ENCODE measurements at places on chromosomes 1 and 21. TPM values are rescaled to one million over a fixed set of nuclear protein-coding genes. Genes with fewer than 3 reads are reported as not detected.

DNA sequence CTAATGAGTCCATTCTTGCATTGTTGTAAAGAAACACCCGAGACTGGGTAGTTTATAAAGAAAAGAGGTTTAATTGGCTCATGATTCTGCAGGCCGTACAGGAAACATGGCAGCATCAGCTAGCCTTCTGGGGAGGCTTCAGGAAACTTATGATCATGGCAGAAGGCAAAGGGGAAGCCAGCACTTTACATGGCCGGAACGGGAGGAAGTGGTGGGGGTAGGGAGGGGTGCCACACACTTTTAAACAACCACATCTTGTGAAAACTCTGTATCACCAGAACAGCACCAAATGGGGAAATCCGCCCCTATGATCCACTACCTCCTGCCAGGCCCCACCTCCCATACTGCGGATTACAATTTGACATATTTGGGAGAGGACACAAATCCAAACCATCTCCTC lies 43.9 kb downstream of the NOS1AP start:
- no peak overlapping the region for H3K4me3 ChIP-seq
- no peaks in the 10 kb centered on the region for H3K36me3 ChIP-seq
- H3K27me3 ChIP-seq: no peaks in the 10 kb centered on the region
- ATAC-seq: no peak

DNA sequence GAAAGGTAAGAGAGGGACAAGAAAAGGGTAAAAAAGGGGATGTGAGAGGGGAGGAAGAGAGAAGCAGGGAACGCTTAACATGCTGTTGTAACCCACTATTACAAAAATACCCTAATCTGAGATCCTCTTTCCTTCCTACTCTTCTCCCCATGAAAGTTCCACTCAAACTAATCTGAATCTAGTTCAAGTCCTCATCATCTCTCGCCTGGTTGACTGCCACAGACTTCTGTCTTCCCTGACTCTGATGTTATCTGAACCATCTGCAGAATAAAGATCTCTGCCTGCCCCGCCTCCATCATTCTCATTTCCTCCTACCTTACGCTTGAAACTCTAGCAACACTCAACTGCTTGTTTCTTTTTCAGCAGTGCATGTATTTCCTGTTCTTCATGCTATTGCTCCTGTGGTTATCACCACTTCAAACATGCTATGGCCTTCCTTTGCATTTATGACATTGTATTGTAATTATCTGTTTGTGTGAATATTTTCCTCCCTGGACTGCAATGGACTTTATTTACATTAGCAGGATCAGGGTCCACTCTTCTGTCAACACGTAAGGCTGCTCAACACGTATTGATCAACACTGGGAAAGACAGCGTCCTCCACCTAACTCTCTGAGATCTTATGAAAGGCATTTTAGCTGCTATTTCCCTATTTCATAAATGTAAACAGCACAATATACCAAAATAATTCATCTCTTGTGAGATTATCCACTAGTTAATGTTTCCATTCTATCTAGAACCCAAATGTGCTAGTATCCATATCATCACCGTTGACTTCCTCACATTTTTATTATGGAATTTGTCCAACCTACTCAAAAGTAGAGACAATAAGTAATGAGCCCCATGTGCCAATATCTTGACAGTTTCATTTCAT lies 215.5 kb upstream of the USP25 start:
- no peaks in the 10 kb centered on the region for H3K27me3 ChIP-seq
- no peaks in the 10 kb centered on the region for H3K36me3 ChIP-seq
- H3K4me3 ChIP-seq: no peak overlapping the region
- no peaks in the 10 kb centered on the region for H3K4me1 ChIP-seq
- H3K27ac ChIP-seq: no peak overlapping the region

- H3K4me1 ChIP-seq: no peaks in the 10 kb centered on the region
- no peaks in the 10 kb centered on the region for H3K27me3 ChIP-seq
- no peak overlapping the region for H3K27ac ChIP-seq
- H3K36me3 ChIP-seq: no peaks in the 10 kb centered on the region
- no peak for ATAC-seq
These were observed 197.1 kb downstream of the KCNK2 start for GRCh38 chr1:215279682-215280081.

GRCh38 chr1:222250376-222250775 lies 297.5 kb downstream of the HHIPL2 start:
- H3K27me3 ChIP-seq: no peaks in the 10 kb centered on the region
- no peaks in the 10 kb centered on the region for H3K36me3 ChIP-seq
- no peak for ATAC-seq
- H3K4me3 ChIP-seq: no peak overlapping the region
- no peaks in the 10 kb centered on the region for H3K4me1 ChIP-seq

GRCh38 chr1:153921080-153921802 lies 1.5 kb downstream of the GATAD2B start:
- peak overlapping the region; percentile 95 for H3K27ac ChIP-seq
- no peaks in the 10 kb centered on the region for H3K36me3 ChIP-seq
- peak overlapping the region; percentile 95 for H3K4me3 ChIP-seq
- no peak for ATAC-seq
- H3K27me3 ChIP-seq: no peaks in the 10 kb centered on the region

DNA sequence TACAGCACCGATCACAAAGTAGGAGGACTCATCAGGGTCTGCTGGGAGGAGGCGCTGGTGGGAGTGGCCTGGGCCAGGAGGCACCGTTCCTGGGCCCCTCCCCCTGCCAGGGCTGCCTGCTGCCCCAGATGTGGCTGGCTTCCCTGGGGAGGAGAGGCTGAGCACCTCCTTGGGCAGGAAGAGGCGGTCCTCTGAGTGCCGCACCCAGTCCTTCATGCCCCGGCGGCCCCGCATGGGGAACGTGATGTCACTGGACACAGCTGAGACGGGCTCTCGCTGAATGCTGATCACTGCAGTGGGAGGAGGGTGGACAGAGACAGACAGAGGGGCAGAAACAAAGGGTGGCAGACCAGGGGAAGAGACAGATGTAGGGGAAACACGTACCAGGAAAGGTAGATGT lies 24.8 kb downstream of the ADGRB2 start:
- no peaks in the 10 kb centered on the region for H3K27me3 ChIP-seq
- ATAC-seq: no peak
- no peak overlapping the region for H3K27ac ChIP-seq

DNA sequence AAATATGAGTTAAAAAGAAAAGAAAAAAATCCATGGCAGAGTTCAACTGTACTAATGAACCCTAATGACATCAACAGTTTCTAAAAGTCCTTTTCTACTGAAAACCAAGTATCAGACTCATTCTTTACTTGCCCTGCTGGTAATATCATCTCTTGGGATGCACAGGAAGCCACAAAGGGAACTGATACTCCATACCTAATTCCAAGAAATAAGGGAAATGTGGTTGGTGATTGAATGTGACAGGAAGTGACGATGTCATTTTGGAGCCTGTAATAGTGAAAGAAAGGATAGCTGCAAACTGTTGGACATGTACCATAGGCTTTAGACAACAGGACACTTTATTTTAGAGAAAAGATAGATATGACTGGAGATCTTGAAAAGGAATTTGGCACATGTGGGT lies 98.7 kb upstream of the VAV3 start:
- H3K27ac ChIP-seq: no peak overlapping the region
- no peak overlapping the region for H3K4me3 ChIP-seq
- no peaks in the 10 kb centered on the region for H3K27me3 ChIP-seq
- ATAC-seq: no peak
- no peaks in the 10 kb centered on the region for H3K36me3 ChIP-seq

GRCh38 chr1:10781137-10781536 lies 15.3 kb downstream of the CASZ1 start:
- no peaks in the 10 kb centered on the region for H3K36me3 ChIP-seq
- H3K4me1 ChIP-seq: no peaks in the 10 kb centered on the region
- no peak overlapping the region for H3K27ac ChIP-seq
- H3K27me3 ChIP-seq: peaks cover 12% of the 10 kb centered on the region
- ATAC-seq: no peak

- no peak for ATAC-seq
- no peaks in the 10 kb centered on the region for H3K4me1 ChIP-seq
- H3K27ac ChIP-seq: no peak overlapping the region
These were observed 155.5 kb upstream of the BACE2 start for GRCh38 chr21:41012425-41012824.

DNA sequence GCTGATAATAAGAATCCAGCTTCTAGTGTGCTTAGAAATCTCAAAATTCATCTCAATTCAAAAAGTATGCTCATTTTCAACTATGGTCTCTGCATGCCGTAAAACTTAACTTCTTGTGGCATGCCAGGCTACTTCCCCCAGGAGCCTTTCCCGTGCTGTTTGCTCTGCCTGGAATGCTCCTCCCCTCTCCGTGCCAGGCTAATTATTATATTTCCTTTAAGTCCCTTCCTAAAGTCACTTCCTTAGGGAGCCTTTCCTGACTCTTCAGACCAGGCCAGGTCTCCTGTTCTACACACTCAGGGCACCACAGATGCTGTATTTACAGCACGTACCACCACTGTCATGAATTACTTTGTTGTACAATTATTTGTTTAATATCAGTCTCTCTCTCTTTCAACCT lies 67.1 kb upstream of the PPP2R5A start:
- no peaks in the 10 kb centered on the region for H3K36me3 ChIP-seq
- no peak for ATAC-seq
- no peaks in the 10 kb centered on the region for H3K4me1 ChIP-seq

- no peaks in the 10 kb centered on the region for H3K36me3 ChIP-seq
- no peaks in the 10 kb centered on the region for H3K27me3 ChIP-seq
- ATAC-seq: no peak
These were observed 95.2 kb downstream of the HLX start for GRCh38 chr1:220974431-220974830.

DNA sequence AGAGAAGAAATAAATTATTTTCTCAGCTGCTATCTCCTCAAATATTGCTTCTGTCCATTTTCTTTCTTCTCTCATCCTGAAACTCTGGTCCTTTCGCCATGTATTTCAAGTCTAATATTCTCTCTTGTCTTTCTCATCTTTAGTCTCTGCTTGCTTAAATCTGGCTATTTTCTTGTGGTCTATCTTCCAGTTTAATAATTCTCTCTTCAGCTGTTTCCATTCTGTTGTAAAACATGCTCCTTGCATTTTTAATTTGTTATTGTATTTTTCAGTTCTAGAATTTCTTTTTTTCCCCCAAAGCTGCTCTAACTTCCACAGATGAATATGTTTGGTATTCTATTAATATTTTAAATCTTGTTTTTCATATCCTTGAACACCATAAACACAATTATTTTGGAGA lies 70.1 kb upstream of the TMPRSS2 start:
- H3K27ac ChIP-seq: no peak overlapping the region
- no peak for ATAC-seq
- H3K4me3 ChIP-seq: no peak overlapping the region
- no peaks in the 10 kb centered on the region for H3K4me1 ChIP-seq

DNA sequence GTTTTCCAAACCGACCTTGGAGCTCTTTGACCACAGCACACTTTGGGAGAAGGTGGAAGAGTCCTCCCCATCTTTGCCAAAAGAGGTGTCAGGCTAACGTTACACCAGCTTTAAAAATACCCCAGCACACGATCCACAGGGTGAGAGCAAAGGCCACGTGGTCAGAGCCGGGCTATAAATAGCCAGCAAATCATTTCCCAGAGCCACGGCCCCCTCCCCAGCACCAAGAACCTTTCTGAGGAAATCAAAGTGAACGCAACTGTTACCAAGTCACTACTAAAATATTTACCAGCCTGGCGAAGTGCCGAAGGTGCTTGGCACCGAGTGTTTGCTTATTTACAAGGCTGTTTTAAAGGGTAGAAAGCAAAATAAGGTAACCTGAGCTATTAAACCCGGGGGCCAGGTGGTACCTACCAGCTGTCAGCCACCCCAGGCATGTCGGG lies 72.4 kb downstream of the CASZ1 start:
- no peaks in the 10 kb centered on the region for H3K36me3 ChIP-seq
- H3K4me3 ChIP-seq: no peak overlapping the region
- H3K27ac ChIP-seq: peak overlapping the region; percentile 84
- ATAC-seq: peak; percentile 55

DNA sequence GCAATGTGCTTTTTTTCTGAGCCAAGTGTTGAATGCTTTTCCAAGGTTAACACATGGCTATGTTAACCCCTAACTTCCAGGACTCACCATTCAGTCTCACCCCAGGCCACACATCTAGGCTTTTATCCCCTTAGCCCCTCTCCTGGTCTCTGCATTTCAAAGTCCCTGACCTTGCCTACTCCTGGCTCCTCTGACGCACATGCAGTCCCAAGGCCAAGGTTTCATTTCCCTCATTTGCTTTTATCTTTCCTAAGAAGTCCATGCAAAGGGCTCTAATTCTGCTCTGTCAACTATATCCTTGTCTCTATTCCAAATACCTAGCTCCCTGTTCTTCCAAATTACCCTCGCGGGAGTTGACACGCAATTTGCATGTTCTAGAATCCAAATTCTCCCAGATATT lies 25.4 kb downstream of the SLC30A10 start:
- no peaks in the 10 kb centered on the region for H3K4me1 ChIP-seq
- no peak overlapping the region for H3K4me3 ChIP-seq
- no peak for ATAC-seq
- H3K27me3 ChIP-seq: no peaks in the 10 kb centered on the region
- H3K27ac ChIP-seq: no peak overlapping the region

DNA sequence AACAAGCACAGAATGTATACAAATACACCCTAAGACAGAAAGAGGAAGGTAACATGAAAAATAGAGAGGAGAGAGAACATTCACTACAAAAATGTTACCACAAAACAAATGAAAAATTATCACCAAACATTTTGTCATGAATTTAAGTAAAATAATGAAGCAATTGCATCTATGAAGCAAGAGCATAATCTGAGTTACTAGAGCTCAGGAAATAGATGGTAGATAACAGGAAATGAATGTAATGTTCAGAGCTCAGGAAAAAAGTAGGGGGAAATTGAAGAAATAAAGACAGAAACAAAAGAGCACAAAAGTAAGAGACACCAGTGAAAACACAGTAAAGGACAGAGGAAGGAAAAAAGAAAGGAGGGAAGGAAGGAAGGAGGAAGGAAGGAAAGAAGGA lies 19.4 kb downstream of the SEC16B start:
- no peak overlapping the region for H3K27ac ChIP-seq
- H3K4me1 ChIP-seq: no peaks in the 10 kb centered on the region
- no peak for ATAC-seq
- peaks cover 50% of the 10 kb centered on the region for H3K36me3 ChIP-seq

GRCh38 chr1:221327954-221328353 lies 413.9 kb downstream of the DUSP10 start:
- H3K4me3 ChIP-seq: no peak overlapping the region
- no peaks in the 10 kb centered on the region for H3K4me1 ChIP-seq
- no peak overlapping the region for H3K27ac ChIP-seq
- no peaks in the 10 kb centered on the region for H3K36me3 ChIP-seq

- no peaks in the 10 kb centered on the region for H3K27me3 ChIP-seq
- H3K36me3 ChIP-seq: no peaks in the 10 kb centered on the region
These were observed 29.2 kb downstream of the MAN1C1 start for GRCh38 chr1:25645637-25646400.

Gene KRTAP8-1
- not detected for total RNA-seq

Gene TRIM67
- 0.13 TPM for total RNA-seq

Gene TMOD4
- total RNA-seq: not detected

Gene NCAM2
- total RNA-seq: 3.2 TPM

Gene ELOA
- 41.9 TPM for total RNA-seq

Gene CD2
- total RNA-seq: 1.2 TPM

Gene TEX38
- total RNA-seq: not detected

Gene CELA2A
- not detected for total RNA-seq

Gene ZNF697
- total RNA-seq: 5.6 TPM

Gene DDAH1
- total RNA-seq: 72.8 TPM

Gene IL22RA1
- not detected for total RNA-seq

Gene RORC
- total RNA-seq: not detected

Gene STIL
- total RNA-seq: 0.40 TPM

Gene SNRNP40
- 32.5 TPM for total RNA-seq

Gene OR2T11
- not detected for total RNA-seq

Gene GRIK3
- total RNA-seq: 4.0 TPM
